ENCODE measurements at places on chromosomes 5 and 9.

GRCh38 chr9:16246785-16247184 lies 623.7 kb downstream of the BNC2 start:
- no peak for DNase-seq

GRCh38 chr5:30001826-30002225 lies 1191.7 kb upstream of the CDH6 start:
- no peak for DNase-seq

GRCh38 chr9:72038890-72039410 lies 21.5 kb downstream of the C9orf57 start:
- DNase-seq: peak; percentile 89

DNA sequence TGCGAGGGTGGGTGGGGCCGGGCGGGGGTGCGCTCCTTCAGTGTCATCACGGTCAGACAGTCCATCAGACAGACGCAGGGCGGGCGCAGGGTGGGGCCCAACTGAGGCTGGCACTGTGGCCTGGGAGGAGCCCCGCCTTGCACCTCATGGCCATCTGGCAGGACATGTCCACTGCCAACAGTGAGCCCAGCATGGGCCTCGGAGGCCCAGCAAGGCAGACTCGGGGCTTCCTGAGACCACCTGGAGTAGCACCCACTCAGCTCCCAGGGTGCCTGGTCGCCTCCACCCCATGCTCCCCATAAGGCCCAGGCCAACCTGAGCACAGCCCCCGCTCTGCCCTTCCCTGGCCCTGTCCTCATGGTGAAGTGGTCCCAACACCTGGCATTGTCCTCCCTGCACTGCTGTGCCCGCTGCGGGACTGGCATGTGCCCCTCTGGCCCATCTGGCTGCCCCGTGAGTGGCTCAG lies 8.5 kb upstream of the GPSM1 start:
- no peak for DNase-seq

DNA sequence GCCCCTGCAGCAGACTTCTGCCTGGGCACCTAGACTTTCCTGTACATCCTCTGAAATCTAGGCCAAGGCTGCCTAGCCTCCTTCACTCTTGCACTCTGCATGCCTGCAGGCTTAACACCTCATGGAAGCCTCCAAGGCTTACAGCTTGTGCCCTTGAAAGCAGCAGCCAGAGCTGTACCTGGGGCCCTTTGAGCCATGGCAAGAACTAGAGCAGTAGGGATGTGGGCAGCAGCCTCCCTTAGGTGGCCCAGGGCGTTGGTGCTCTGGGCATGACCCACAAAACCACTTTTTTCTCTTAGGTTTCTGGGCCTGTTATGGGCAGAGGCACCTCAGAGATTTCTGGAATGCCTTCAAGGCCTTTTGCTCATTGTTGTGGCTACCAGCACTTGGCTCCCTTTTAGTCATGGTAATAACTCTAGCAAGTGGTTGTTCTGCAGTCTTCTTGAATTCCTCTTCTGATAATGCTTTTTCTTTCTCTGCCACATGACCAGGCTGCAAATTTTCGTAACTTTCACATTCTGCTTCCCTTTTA lies 606.2 kb downstream of the TLE4 start:
- DNase-seq: no peak

DNA sequence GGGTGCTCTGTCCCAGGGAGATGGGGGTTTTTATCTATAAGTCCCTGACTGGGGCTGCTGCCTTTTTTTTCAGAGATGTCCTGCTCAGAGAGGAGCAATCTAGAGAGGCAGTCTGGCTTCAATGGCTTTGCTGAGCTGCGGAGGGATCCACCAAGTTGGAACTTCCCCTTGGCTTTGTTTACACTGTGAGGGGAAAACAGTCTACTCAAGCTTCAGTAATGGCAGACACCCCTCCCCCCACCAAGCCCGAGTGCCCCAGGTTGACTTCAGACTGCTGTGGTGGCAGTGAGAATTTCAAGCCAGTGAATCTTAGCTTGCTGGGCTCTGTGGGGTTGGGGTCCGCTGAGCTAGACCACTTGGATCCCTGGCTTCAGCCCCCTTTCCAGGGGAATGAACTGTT lies 375.8 kb downstream of the RAB3C start:
- DNase-seq: no peak

DNA sequence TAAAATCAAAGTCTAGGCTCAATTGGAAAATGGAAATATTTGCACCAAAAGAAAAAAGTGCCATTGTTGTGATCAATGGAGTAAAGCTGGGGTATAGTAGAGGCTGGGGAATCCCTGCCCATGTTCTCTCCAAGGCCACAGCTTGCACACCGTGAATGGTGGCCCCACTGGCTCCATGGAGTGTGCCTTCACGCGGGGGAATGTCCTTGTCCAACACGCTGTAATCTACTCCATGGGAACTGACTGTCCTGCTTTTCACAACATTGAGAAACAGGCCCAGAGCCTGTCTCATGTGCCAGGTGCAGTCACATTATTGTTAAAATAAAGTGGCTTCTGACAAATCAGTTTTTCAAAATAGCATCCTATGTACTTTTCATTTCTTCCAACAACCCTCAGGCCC lies 33.1 kb upstream of the ITGA2 start:
- no peak for DNase-seq

- DNase-seq: no peak
Observed at GRCh38 chr9:121285835-121286687, 18.1 kb downstream of the GSN start.

DNA sequence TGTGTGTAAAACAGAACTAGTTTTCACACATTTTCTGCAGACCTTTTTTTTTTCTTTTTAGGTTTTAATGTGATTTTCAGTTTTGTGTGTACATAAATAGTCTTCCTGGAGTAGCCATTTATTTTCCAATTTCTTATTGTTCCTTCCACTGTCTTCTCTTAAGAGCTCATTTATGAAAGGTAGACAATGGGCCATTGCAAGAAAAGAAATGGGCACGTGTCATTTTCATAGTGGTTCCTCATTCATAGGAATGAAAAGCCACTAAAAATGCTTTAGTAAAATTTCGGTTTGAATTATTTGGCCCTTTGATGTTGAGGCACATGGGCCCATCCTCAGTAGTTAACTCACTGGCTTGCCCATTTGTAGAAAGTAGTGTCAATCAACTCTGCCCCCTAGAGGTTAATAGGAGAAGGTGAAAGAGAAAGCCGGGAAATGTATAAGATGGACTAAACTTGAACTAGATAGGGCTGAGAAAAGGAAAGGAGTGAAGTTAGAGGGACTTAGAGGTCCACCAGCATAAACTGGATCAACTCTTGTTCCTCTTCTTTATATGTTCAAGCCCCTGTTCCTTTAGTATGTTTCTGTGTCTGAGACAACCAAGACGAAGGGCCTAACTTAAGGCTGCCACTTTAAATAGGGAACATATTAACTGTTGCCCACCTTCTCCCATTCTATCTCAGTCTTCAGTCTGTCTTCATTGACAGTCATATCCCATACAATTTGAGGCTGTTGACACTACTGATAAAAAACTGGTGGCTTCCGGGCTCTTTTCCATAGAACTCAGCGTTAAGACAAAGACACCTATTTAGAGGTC lies 72.6 kb downstream of the SMARCA2 start:
- no peak for DNase-seq

- no peak for DNase-seq
Observed at GRCh38 chr5:71973563-71973962, 133.7 kb upstream of the MAP1B start.

DNA sequence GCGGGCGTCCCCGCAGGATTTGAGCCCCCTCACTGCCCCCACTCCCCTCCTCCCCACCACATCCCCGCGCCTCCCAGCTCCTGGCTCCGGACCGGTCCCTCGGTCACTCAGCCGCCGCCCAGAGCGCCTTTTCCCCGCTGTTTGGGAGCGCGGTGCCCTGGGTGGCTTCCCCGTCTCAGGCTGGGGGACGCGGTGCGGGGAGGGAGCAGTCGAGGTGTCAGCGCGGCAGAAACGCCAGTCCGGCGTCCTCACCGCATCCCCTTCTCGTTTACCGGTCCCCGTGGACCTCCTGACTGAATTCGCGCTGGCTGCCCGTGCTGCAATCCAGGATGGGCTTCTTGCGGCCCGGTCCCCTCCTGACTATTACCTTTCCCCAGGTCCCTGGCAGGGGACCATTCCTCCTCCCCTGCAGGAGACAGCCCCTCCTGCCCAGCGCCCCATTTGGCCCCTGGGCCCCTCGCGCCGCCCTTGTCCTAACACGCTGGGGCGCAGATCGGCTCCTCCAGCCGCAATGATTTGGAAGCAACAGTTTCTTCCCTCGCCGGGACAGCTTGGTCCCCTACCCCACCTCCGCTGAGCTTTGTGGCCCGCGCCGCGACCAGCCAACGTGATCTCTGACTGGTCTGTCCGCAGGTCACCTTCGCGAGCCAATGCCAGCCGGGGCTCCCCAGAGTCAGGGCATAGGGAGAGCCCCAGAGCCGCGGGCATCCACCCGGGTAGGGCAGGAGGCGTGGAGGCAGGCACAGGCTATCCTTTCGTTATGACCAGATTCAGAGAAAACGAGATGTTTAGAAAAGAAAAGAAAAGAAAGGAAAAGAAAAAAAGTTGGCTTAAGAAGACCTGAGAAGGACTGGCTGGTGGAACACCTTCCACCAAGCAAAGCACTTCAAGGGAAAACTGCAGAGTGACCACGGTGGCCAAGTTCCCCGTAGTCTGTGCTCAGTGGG lies 1.2 kb downstream of the ANKRD33B start:
- DNase-seq: peak; percentile 42

- DNase-seq: no peak
Observed at GRCh38 chr9:129604766-129605163, 16.1 kb downstream of the C9orf50 start.

- no peak for DNase-seq
Observed at GRCh38 chr5:37836592-37837413, 3.0 kb downstream of the GDNF start.

- DNase-seq: no peak
Observed at GRCh38 chr5:132086277-132086794, 12.7 kb downstream of the CSF2 start.

DNA sequence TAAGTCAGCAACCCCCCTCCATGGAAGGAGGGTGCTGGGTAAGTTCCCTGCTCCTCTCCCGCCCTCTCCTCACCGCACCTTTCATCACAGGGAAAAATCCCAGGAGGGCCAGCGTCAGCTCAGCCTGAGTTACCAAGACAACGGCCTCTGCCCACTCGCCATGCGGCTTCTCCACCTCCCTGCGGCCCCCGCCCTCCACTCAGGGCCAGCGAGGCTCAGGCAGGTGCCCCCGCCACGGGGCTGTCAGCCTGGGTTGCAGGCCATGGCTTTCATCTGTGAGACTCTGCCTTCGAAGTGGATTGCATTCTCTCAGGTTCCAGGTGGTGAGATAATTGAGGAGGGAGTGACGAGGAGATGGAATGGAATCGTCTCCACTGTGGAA lies 27.2 kb upstream of the LAMC3 start:
- DNase-seq: peak; percentile 52
